ENCODE measurements at places on chromosomes 12 and 14.
A peak's percentile ranks its signal among the peaks of the same experiment; 100 is the strongest.

- peak; percentile 32 for DNase-seq
Measured at GRCh38 chr14:104770851-104771272, 17.9 kb downstream of the SIVA1 start.

DNA sequence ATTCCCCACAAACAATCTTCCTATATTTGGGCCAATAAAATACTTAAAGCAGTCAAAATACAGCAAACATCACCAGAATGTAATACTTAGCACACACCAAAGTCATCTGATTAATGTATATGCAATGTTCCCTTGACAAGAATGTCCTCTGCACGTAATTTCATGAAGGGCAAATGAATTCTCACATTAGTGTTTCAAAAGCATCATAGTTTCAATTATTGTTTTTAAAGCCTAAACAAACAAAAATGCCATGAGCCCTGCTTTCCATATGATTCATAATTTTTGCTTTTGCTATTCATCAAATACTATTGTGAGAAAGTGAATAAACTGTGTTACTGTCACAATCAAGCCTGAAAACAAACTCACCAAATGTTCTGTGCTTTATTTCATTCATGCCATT, 156.0 kb downstream of the EPS8 start:
- peak; percentile 69 for DNase-seq

- DNase-seq = no peak
Measured at GRCh38 chr12:68749443-68749842, 3.5 kb downstream of the SLC35E3 start.

GRCh38 chr14:103122585-103122946, 695 bp upstream of the TNFAIP2 start:
- no peak for DNase-seq

DNA sequence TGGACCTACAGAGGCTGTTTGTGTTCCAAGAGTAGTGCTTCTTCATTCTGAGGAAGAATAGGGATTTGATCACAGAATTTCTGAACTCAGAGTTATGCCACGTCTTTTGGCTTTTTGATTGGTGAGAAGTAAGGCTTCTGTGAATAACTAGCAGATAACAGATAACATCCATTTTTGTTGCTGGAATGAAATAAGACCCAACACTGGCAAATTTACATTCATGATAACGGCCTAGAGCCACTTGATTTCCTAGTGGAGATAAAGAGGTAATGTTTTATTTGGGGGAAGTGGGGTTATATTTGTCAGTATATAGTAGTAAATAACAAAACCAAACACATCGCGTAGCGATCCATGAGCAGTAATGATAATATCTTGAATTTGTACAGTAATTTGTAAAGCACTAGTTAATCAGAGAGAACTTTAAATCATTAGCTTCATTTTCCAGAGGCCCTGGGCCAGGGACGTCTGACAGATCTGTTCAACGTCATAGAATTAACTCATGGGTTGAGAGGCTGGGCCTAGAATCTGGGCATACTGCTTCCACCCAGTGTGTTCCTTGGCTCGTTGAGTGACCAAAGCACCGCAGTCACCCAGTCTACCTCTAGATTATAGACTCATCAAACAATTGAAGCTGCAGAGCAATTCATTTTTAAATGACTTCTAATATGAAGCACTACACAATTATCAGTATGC, 79.6 kb downstream of the HMGA2 start:
- no peak for DNase-seq

- no peak for DNase-seq
Measured at GRCh38 chr12:52607314-52607713, 6.1 kb upstream of the KRT72 start.

DNA sequence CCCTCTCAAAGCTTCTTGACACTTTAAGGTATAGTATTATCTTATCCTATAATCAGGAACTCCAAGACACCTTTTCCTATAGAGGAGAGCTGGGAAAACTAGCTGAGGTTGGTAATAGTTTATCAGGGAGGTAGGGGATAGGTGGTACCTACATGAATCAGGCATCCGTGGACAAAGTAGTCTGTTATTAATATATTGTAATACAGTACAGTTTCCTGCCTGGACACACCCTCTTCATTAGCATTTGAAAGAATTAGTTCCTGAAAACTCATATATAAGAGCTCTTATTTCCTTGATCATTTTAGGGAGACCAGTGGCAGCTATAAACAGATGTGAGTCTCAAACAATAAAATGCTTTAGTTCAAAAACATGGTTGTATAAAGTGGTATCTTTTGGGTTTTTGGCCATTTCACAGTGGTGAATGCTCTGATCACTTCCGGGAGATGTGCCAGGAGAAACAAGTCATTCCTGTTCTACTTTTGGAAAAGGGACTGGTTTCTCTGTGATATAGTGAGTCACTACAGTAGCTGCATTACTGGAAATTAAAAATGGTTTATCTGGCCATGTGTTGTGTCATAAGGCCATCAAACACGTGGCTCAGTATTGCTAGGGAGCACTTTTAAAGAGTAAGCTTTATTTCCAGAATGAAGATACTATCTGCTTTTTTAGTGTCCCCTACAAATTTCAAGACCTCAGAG, 98.1 kb downstream of the KLRB1 start:
- DNase-seq = peak; percentile 12

DNA sequence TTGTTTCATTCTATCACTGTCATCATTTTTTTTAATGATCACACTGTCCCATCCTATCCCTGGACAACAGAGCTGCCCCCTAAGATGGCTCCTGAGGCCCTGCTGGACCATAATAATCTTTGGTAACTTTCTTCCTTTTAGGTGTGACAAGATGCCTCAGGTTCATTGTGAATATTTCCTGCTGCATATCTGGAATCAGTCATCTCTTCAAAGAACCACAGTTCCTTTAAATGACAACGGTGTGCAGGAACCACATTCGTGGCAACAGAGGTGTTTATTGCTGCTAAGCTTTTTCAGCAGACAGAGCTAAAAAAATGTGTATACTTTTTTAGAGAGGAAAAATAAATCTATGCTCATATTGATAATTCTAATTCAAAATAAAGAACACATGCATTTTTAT, 312.9 kb downstream of the MED13L start:
- no peak for DNase-seq

DNA sequence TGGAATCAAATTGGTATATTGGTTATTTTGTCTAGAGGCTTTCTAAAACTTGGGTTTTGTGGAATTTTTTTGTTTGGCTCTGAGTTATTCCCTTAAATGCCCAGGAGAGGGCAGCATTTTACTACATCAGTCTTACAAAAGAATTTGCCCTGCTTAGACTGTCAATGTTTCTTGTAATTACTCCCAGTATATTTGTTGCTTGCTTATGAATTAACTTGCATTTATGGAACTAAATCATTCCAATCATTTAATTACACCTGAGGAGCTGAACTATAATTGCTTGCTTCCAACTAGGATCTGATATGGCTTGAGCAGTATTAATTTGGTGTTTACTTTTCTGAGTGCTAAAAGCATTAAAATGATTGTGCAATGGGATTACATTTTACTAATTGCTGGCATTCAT, 48.7 kb downstream of the MIPOL1 start:
- peak; percentile 48 for DNase-seq

GRCh38 chr12:9380650-9381049, 172.5 kb upstream of the PZP start:
- DNase-seq = no peak

DNA sequence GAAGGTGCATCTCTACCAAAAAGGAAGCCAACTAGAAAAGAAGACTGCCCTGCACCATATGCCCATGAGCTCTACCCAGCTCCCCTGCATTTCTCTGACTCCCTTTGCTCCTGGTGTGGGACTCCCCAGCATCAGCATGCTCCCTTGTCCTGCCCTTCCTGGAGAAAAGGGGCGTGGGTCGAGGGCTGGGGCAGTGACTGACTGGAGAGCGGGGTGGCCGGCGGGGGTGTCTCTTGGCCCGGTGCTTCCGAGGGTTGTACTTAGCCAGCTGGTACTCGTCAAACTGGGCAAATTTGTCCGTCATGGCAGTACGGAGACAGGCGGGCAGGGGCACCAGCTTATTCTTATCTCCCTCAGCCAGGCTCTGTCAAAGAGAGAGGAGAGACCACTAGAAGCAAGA, 9.8 kb downstream of the TEP1 start:
- no peak for DNase-seq

GRCh38 chr12:81863406-81863805, 104.3 kb upstream of the PPFIA2 start:
- peak; percentile 40 for DNase-seq

- no peak for DNase-seq
Measured at GRCh38 chr12:75162845-75163244, 46.8 kb downstream of the KCNC2 start.

GRCh38 chr14:104031384-104031783, 54.1 kb upstream of the ASPG start:
- DNase-seq = no peak

DNA sequence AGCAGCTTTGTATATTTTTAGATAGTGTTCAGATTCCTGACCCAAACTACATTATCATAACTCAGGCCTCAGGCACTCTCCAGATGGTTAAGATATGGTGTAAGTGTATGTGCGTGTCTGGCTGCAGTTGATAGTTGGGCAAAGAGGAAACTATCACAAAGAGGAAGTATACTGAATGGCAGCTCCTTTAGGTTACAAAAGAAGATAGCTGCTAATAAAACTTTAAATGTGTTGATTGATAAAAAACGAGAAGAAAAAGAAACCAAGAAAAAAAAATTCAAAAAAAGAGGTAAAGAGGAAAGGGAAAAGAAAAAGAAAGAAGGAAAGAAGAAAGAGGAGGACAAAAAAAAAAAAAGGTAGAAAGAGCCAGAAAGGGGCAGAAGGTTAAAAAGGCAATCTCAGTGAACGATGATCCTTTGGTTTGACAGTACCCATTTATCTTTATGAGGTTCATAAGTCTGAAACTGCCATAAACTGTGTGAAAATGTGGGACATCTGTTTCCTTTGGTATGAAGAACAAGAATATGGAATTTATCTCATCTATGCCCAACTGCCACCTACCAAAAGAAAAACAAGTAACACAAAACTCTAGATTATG, 42.2 kb downstream of the TAOK3 start:
- DNase-seq = peak; percentile 85

- DNase-seq = no peak
Measured at GRCh38 chr14:79724934-79725717, 486.2 kb downstream of the DIO2 start.

GRCh38 chr12:103848917-103849491, 8.0 kb upstream of the NT5DC3 start:
- no peak for DNase-seq

DNA sequence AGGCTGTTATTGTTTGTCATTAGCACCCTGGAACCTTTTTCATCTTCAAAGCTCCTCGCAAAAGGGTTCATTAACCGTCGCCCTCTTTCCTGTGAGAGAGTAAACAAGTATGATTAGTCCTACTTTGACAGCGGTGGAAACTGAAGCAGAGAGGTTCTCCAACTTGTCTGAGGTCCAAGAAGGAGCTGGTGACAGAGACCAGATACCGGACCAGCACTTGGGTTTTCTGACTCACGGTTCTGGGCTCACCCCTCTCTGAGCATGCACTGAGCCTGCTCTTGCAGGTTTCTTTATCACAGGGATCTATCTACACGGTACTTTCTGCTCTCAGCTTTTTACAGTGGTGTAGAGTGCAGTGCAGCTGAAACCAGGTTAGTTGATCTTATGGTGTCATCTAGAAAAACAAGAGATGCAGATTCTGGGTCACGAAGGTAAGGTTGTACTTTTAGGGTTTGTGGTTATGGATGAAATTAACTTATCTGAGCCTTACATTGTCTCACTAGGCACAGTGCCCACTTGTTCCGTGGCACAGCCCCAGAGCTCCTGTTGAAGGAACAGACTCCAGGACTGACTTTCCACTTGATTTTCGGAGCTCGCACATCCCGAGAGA, 62.1 kb downstream of the PPP2R5C start:
- DNase-seq = no peak

DNA sequence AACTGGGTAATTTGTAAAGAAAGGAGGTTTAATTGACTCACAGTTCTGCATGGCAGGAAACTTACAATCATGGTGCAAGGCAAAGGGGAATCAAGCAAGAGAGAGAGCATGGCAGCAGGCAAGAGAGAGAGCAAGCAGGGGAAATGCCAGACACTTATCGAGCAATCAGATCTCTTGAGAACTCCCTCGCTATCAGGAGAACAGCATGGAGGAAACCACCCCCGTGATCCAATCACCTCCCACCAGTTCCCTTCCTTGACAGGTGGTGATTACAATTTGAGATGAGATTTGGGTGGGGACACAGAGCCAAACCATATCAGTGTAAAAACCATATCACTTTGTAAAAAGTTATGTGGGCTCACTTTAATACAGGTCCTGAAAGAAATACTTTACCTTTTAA, 56.4 kb upstream of the NEDD1 start:
- no peak for DNase-seq

DNA sequence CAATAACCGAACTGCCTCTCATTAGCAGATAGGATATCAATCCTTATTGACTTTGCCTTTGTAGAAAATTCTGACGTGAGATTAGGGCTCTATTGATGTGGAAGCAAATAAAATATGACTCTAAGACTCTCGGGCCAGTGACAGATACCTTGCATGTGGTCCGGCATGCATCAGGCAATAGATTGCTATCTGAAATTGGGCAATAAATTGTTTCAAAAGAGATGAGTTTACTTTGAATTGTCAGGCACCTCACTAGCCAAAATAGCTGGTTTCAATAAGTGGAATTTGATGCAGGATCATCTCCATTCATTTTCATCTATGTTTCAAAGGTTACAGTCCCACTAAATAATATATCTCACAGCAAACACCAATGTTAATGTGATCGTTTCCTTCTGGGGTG, 186.3 kb upstream of the PLEKHA5 start:
- DNase-seq = no peak

DNA sequence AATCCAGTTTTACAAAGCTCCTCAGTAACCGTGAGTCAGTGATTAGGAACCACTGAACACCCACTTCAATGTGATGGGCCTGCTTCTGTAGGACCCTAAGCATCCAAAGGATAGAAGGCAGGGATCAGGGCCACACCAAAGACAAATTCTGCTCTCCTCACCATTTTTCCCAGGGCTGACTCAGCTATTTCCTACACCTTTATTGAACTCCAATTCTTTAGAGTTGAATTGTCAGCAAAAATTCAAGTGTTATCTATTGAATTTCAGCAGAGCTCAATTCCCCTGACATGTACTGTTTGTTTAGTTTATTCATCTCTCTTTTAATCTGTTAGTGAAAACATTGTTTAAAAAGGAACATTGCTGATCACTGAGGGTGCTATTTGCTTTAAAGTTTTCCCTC, 457.7 kb upstream of the TMPO start:
- DNase-seq = no peak

DNA sequence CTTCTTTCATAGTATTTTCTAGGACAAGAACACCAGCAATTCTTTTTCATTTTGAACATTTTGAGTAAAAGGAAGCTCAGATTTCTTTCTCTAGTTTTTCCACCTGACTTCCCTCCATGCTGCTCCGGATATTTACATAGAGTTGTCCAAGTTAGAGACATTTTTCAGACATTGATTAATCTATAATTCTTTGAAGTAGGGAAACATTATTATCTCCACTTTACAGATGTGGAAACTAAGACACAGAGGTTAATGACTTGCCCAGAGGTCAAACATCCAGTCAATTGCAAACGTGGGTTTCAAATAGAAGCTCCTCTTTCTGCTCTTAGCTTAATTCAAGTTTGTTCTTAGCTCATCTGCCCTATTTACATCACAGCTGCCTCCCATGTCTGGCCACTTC, 138.3 kb downstream of the EGLN3 start:
- DNase-seq = no peak

Measured in iris pigment epithelial cell (primary cell).